ENCODE measurements at places on chromosomes 6 and 20. TPM values are rescaled to one million over a fixed set of nuclear protein-coding genes. Genes with fewer than 3 reads are reported as not detected.

DNA sequence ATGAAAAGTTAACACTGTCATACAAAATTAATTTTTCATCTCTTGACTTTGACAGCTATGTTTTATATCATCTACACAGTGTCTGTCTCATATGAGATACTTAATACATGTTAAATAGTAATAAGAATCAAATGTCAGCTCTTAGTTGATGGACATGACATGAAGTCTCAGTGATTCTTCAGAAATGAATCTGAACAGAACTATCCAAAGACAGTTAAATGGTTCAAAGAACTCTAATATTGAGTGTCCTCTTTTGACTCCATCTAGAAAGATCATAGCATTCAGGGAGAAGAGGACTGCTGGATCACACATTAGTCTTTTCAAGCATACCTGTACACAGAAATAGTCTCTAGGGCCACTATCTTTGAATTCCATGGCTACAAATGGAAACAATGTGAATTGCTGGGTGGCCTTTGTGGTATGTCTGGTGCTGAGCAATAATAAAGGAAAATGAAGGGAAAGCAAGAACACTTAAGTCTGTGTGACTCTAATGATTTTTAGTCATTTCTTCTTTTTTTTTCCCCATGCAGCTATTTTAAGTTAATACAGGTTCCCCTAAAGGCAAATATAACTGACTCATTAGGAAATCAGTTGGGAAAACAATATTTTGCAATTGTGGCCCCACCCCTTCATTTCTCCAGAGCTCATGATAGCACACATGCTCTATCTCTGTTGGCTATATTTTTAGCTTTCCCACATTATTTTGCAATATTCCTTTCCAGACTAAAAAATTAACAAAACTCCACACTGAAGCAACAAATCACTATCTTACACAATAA, 367.5 kb downstream of the GRIK2 start:
- no peaks in the 10 kb centered on the region for H3K36me3 ChIP-seq
- H3K27ac ChIP-seq = no peak overlapping the region
- no peaks in the 10 kb centered on the region for H3K27me3 ChIP-seq
- H3K4me1 ChIP-seq = peaks cover 13% of the 10 kb centered on the region

DNA sequence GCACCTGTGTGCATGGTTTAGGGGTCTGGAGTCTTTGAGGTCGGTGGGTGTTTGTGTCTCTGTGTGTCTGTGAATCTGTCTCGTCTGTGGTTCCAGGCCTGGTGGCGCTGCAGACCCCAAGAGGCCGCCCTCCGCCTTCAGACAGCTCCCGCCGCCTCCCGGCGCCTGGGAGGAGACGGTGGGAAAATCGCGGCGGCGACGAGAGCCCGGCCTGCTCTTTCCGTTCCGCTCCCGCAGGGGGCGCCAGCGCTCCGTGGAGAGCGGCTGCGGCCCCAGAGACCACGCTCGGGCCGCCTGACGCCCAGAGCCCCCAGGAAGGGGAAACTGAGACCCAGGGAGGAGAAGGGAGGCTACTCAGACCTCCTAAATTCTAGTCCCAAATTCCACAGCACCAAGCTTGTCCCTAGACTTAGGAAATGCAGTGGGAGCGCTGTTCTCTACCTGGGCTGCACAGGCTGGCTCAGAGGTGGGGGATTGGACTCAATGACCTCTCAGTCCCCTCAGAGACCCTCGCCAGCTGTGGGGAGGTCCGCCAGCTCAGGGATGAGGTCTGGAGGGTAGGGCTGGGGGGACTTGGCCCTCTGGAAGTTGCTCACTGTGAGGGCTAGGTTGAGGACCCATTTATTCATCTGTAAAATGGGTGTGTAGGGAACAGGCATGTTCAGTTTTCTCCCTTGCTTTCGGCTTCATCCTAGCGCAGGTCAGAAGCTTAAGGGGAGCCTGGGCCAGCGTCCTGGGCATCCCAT, 36.9 kb upstream of the BLCAP start:
- no peaks in the 10 kb centered on the region for H3K27me3 ChIP-seq
- no peak overlapping the region for H3K27ac ChIP-seq
- no peaks in the 10 kb centered on the region for H3K36me3 ChIP-seq
- no peaks in the 10 kb centered on the region for H3K4me1 ChIP-seq
- no peak overlapping the region for H3K4me3 ChIP-seq
- peak; percentile 45 for DNase-seq

Gene C6orf141
- 0.18 TPM for total RNA-seq

DNA sequence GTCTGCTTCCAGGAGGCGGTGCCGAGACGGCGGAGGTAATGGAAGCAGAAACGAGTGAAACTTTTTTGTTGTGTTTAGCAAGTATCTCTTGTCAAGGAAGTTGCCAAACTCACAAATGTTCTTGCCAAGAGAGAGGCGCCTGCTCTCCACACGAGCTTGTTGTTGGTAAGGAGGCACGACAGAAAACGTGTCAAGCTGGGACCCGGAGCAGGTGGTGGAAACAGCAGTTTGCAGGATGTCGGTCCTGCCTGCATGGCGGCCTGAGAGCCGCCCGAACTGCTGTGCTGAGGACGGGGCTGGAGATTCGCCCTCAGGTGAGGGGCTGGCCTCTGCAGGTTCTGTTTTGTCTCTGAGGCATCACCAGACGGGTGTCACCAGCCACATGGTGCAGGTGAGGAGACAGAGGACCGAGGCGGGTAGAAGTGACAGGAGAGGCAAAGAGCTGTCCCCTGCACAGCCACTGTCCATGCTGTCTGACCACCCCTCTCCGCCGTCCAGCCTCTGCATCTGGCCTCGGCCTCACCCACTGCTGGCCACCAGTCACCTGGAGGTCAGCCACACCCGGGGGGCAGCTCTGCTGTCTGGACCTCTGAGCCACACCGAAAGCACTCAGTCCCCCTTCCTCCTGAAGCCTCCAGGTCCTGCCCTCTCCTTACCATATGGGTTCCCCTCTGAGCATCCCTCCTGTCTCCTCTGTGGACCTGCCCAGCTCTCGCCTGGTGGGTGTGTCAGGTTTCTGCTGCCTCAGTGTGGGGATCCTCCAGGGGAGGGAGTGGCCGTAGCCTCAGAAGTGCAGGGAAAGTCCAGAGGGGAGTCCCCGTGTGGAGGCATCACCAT, 261.5 kb downstream of the TAF4 start:
- no peak overlapping the region for H3K4me3 ChIP-seq
- H3K4me1 ChIP-seq = no peaks in the 10 kb centered on the region
- H3K27me3 ChIP-seq = no peaks in the 10 kb centered on the region
- H3K27ac ChIP-seq = no peak overlapping the region
- H3K36me3 ChIP-seq = no peaks in the 10 kb centered on the region

GRCh38 chr20:1417273-1417672, 24.4 kb upstream of the FKBP1A start:
- no peaks in the 10 kb centered on the region for H3K4me1 ChIP-seq
- no peak for DNase-seq
- no peak overlapping the region for H3K4me3 ChIP-seq
- H3K27me3 ChIP-seq = no peaks in the 10 kb centered on the region
- H3K36me3 ChIP-seq = no peaks in the 10 kb centered on the region
- H3K27ac ChIP-seq = no peak overlapping the region

DNA sequence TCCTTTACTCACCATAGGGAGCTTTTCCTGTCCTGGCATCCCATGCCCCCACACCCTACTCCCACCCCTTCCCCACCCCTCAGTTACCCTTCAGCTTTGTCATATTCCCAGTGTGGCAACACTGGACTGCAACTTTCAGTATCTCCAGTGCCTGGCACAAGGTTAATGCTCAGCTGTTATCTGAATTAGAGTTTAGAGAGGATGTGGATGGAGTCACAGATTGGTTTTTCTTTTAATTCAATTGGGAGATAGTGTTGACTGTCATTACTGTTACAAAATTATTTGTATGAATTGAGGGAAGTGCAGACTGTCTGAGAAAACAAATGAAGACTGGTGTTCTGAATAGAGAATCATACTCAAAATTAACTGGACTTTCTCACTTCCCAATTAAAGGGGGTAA, 89.9 kb downstream of the TULP4 start:
- H3K4me3 ChIP-seq = no peak overlapping the region
- no peaks in the 10 kb centered on the region for H3K4me1 ChIP-seq
- H3K27me3 ChIP-seq = no peaks in the 10 kb centered on the region

Measured in right lobe of liver (tissue), 6 donors.